Globus pallidus (tissue), 1 donor: ENCODE measurements at places on chromosomes 3 and 15.

- DNase-seq = no peak
Observed at GRCh38 chr3:70309591-70309990, 2.8 kb downstream of the MDFIC2 start.

GRCh38 chr3:30471066-30471465, 135.3 kb upstream of the TGFBR2 start:
- DNase-seq = no peak

DNA sequence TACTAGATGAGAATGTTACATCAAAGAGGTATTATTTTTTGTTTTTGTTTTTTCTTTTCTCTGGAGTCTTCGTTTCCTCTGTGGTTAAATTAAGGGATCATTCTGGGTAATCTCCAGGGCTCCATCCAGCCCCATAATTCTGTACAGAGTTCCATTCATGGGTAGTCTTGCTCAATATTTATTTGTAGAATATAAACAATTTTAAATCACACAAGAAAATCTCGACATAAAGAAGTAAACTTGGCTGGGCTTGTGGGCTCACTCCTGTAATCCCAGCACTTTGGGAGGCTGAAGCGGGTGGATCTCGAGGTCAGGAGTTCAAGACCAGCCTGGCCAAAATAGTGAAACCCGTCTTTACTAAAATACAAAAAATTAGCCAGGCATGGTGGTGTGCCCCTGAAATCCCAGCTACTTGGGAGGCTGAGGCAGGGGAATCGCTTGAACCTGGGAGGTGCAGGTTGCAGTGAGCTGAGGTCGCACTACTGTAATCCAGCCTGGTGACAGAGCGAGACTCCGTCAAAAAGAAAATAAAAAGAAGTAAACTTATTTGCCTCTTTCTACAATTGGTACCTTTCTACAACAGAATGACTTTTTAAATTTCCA, 166.8 kb upstream of the TGFBR2 start:
- no peak for DNase-seq

DNA sequence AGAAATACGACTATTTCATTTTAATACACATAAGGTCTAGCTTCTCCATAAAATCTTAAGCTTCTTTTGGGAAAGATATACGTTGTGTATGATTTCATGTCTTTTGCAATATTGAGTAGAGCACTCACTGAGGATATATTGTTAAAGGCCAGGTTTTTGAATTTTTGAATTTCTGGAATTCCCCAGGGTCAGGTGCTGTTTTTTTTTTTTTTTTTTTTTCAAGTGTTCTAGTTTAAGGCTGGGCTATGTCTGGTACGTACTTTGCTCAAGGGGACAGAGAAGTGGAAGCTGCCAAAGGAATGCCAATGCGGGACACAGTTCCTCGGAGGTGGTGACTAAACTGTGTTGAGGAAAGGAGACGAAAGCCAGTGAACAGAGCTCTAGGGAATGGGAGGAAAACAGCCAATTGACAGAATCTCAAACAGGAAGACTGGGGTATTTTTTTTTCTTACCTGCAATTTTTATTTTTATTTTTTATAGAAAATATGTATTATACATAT, 510.5 kb upstream of the CBLB start:
- no peak for DNase-seq

GRCh38 chr3:113773381-113773780, 26.5 kb downstream of the ATP6V1A start:
- no peak for DNase-seq

DNA sequence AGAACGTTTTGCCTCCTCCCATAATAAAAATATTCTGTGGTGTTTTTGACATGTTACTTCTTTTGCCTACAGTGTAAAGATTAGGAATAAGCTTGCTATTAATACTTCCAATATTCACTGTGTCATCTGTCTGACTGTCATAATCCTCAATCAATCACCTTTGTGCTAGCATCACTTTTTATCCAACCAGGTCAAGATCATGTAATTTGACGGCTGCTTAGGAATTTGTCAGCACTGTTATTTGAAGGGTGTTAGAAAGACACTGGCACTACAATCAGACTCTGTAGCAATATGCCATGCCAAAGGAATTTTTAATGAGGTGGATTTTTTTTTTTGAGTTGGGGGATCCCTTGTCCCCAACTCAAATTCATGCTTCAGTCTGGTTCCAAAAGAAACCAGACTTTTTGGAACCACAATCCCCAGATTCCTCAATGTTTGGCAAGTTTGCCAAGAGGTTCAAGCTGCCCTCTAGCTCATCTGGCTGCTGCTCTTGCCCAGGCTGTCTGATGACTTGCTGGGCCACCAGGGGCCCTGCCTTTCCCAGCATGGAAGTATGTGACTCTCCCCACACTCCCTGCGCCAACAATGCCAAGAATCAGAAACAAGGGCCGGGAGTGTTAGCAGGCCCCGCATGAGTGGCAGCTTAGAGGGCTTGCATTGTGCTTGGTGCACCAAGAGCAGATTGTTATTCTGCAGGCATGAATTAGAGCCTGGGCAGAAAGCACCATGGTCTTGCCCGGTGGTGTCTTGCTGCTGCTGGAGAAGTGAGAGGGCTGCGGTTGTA, 58.6 kb upstream of the TSC22D2 start:
- DNase-seq = peak; percentile 97

GRCh38 chr3:143360244-143360643, 240.7 kb downstream of the CHST2 start:
- DNase-seq = no peak

- no peak for DNase-seq
Observed at GRCh38 chr3:127108796-127109195, 84.1 kb upstream of the PRR23E start.

DNA sequence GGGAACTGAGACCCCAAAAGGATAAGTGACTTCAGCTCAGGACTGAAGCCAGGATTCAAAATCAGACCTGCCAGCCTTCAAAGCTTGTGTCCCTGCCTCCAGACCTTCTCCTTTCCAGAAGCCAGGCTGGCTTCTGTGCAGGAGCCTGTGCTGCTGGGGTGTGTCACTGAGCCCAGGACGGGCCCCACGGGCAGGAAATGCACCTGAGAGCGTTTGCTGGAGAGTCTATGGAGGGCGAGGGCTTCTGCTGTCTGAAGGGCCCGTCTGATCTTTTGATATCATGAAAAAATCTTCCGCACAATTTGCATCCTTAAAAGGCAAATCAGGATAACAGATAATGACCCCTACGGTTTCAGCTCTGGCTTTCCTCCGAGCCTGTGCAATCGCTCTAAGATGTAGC, 125.4 kb downstream of the FAM43A start:
- no peak for DNase-seq

DNA sequence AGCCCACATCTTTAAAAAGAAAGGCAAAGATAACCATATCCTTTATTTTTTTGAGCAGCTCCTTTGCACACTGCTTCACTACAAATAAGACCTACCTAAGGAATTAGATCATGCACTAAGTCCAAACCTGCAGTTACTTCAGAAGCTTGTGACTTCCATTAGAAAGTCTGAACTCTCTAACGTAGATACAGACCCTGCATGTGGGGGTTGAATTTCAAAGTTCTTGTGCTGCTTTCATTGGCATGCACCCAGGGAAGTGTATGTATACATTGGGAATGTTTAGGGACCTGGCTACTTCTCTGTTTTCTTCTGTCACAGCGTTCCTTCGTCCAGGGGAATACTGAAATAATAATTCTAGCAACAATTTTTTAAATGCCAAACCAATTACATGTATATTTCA, 185.2 kb upstream of the IL12A start:
- DNase-seq = no peak

- no peak for DNase-seq
Observed at GRCh38 chr3:114378760-114379159, 84.9 kb downstream of the TIGIT start.

GRCh38 chr15:95405447-95405846, 925.1 kb upstream of the NR2F2 start:
- no peak for DNase-seq

GRCh38 chr3:42829083-42829627, 19.9 kb downstream of the ACKR2 start:
- DNase-seq = no peak
